ENCODE measurements at places on chromosomes 4 and X.

DNA sequence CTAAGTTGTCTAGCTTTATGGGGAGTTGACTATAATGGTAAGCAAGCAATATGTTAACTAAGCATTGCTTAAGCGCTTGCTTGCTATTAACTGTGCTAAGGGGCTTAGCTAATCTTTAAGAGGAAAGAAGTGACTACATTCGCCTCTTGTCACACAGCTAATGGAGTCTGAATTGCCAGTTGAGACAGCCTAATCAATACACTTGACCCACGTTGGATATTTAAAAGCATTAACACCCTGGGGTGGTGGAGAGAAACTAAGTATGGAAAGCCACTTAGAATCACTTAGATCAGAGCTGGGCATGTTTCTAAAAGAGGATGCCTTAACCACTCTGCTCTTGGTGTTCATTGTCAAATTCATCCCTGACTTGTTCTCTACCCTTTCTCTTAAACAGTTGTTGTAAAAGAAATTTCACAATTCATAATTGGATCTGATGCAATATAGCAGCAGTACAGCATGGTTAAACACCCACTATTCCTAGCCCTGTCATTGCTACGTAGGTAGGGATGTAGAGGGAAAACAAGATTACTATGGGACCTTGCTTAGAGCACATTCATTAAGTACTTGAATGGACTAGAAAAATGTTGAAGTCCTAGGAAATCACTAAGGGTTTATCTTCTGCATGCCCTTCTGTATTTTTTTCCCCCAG, 3.5 kb downstream of the ZAR1 start:
- DNase-seq, result no peak

GRCh38 chr4:183517194-183517593, 12.3 kb downstream of the ING2 start:
- DNase-seq, result no peak

- DNase-seq, result no peak
Observed at GRCh38 chr4:15653420-15653819, 1.7 kb downstream of the FBXL5 start.

DNA sequence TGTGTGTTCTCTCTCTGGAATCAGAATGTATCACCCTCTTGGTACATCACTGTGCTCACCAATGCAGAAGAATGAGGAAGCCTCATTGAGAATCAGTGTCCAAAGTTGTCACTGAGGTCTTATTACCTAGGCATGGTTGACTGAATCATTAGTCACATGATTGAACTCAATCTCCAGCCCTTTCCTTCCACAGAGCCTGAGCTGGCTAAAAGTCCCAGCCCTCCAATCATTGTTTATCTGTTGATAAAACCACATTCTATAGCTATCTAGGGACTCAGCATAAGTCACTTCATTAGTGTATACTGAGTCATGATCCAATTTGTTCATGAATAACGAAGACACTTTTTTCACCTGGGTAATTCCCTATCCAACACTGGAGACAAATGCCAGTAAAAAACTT, 396.8 kb downstream of the TRAM1L1 start:
- no peak for DNase-seq

DNA sequence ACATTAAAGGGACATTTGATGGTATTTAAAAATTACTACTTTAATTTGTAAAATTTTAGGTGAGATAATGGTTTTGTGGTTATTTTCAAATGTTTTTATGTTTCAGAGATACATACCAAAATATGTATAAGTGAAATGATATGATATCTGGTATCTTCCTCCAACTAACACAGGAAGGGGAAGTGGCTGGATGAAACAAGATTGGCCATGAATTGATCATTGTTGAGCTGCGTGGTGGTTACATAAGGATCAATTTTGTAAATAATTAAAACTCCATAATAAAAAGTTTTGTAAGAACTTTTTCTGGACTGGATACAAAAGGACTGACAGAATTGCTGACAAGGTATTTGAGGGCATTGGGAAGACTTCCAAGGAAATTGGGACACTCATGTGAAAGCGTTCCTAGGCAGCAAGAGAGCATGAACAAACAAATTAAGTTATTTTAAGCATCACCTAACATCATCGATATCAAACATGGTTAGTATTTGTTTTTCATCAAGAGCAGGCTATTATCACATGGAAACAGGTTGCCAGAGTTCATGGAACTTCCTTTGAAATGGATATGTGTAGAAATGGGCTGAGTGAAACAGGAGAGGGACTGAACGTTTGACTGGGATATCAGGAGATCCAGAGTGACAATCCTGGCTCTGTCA, 4.4 kb upstream of the PGM2 start:
- no peak for DNase-seq

DNA sequence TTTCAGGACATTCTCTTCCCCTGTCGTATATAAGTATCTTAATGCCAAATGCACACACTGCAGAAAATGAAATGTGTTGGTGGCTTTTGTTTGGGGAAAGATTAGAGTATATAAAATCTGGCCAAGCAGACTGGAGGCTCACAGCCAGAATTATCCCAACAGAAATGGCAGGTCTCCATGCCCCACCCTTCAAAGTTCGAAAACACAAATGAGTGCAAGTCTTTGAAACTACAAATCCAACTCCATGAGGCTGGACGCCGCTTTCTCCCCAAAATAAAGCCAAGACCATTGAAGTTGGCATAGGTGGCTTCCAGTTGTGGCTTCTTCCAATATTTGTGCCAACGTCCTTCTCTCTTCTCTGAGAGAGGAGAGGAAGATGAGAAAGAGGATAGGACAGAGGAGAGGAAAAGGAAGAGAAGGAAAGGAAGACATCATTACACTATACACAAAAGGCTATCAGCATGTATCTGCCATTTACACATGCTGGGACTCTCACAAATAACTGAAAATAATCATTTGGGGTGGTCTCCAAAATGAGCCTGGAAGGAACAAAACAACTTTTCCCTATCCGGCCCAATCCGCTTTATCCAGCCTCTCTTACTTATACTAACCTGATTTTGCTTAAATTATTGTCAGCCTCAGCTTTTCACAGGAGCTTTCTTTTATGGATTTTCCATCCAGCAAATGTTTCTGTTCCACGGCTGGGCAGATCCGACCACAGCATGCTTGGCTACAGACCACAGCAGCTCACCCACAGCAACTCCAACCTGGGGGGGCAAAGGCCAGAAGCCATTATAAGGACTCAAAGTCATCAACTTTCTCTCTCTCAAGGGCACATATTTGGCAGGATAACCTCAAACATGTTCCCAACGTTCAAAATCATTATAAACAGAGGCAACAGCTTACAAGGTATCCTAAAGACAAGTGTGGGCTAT, 71.7 kb downstream of the APBB2 start:
- DNase-seq, result no peak

DNA sequence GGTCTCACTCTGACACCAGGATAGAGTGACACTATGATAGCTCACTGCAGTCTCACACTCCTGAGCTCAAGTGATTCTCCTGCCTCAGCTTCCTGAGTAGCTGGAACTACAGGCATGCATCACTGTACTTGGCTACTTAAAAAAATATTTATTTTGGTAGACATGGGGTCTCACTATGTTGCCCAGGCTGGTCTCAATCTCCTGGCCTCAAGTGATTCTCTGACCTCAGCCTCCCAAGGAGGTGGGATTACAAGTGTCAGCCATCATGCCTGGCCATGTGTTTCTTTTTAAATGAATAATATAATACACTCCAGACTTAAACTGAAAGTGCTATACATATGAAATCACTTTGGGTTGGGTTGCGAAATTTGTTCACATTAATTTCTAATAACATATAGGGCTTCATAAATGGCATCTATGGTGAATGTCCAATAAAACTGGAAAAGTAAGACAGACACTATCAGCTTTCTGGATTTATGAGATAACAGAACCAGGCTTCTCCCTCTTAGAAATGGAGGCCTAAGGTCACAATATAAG, 48.0 kb downstream of the SEC24D start:
- no peak for DNase-seq

- no peak for DNase-seq
Observed at GRCh38 chr4:32290102-32290501, 1569.9 kb downstream of the PCDH7 start.

DNA sequence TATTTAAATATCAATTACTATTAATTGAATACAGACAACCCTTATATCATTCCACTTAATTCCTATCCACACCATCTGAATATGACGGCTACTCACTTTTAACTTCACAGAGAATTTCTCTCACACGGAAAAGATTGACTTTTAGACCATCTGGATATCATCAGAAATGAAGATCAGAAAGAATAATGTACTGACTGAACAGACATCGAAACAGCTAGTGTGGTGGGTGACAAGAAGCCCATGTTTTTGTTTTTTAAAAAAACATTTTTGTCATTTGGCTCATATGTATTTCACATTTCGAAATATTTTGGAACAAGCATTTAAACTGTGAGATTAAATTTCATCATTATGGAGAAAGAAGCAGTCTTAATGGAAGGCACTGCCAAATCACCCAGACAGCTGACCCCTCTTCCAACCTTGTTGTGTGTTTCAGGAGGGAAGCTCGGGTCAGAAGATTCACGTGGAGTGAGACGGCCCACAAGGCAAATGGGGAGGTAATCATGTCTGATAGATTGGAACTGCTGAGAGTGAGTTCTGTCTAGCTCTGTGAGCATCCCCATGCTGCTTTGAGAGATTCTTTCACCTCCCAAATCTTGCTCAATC, 204.2 kb upstream of the RASGEF1B start:
- no peak for DNase-seq

- no peak for DNase-seq
Observed at GRCh38 chr4:189504220-189504619, 436.5 kb upstream of the FRG1 start.

- no peak for DNase-seq
Observed at GRCh38 chrX:5397409-5397808, 831.3 kb downstream of the NLGN4X start.

DNA sequence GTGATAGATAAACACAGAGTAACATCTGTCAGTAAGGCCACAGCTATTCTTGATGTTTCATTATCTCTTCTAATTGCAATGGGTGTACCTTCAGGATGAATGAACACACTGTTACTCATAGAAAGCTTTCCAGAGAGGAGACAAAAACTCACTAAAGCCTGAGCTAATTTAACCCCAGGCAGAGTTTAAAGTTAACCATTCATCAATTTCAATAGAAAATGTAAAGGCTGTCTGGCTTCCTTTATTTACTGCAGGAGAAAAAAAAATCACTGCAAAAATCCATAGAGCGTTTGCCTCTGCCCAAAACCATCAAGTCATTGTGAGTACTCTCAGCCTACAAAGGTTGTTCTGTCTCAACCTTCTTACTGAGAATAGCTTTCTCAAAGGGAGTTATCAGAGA, 376.9 kb downstream of the PPP4R3C start:
- DNase-seq, result no peak

DNA sequence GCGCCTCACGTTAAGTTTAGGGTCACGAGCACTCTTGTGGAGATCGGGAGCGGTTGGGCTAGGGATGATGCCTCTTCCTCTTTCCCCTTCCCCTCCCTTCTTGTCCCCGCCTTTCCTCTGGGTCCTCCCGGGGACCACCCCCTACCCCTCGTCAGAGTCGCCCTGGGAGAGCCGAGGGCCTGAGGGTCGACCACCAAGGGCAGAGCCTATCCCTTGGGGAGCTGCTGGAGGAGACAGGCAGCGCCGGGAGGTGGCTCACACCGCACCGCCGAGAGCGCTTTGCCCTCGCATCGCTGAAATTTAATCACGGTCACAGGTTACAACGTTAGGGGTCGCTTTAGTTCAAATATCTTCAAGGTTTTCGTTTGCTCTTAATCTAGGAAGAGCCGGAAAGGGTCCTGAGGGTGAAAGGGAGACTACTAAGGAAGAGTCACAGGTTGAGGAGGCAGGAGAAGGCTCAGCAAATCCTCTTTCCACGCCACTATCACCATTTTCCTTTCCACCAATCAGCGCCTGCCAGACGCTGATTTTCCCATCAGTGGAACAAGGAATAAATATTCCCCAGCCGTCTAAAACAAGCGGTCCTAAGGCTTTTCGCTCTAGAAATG, 528 bp upstream of the SNCA start:
- peak; percentile 50 for DNase-seq

GRCh38 chr4:102263024-102263787, 82.1 kb downstream of the SLC39A8 start:
- DNase-seq, result peak; percentile 52

- no peak for DNase-seq
Observed at GRCh38 chr4:56450342-56450741, 14.3 kb downstream of the PAICS start.

- no peak for DNase-seq
Observed at GRCh38 chrX:140467211-140467610, 37.7 kb downstream of the SOX3 start.
